ENCODE measurements at places on chromosomes 7 and 10. TPM values are rescaled to one million over a fixed set of nuclear protein-coding genes. Genes with fewer than 3 reads are reported as not detected.

- DNase-seq, result no peak
Observed at GRCh38 chr7:115984105-115984504, 46.5 kb downstream of the TFEC start.

DNA sequence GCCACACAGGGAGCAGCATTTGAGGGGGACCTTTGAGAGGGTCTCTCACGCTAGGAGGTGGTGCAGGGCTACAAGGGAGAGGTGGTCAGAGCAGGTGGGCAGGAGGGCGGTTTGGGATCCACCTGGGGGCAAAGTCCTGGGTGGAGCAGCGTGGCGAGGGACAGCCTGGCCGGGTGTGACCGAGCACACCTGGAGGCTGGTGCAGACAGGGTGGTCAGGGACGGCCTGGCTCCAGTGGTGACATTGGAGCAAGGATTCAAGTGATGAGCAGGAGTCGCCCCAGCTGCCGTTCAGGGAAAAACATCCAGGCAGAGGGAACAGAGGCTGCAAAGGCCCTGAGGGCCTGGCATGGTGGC, 36.0 kb downstream of the CLIP2 start:
- DNase-seq, result no peak

DNA sequence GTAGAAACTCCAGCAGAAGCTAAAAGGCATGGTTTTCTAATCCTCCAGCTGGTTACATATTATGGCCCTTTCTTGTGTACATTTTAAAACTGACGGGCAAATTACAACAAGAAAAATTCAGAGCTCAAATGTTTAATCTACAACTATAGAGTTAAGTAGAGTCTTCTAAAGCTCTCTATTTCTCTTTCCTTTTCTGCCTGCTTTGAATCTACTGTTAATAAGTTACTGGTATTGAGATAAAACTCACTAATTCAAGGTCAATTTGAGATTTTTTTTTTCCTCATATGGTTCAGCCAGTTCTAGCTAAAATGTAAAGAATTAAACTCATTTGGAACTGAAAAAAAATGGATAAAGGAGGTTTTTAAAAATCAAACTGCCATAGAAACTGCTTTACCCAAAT, 1.6 kb upstream of the PRSS37 start:
- no peak for DNase-seq

Gene CCDC172
- not detected for total RNA-seq

Gene AMPH
- total RNA-seq, result not detected

Gene ADO
- total RNA-seq, result 21.7 TPM

Gene FAM241B
- total RNA-seq, result 1.8 TPM

Gene ZNF727
- total RNA-seq, result 0.53 TPM

Gene FAM25C
- not detected for total RNA-seq

DNA sequence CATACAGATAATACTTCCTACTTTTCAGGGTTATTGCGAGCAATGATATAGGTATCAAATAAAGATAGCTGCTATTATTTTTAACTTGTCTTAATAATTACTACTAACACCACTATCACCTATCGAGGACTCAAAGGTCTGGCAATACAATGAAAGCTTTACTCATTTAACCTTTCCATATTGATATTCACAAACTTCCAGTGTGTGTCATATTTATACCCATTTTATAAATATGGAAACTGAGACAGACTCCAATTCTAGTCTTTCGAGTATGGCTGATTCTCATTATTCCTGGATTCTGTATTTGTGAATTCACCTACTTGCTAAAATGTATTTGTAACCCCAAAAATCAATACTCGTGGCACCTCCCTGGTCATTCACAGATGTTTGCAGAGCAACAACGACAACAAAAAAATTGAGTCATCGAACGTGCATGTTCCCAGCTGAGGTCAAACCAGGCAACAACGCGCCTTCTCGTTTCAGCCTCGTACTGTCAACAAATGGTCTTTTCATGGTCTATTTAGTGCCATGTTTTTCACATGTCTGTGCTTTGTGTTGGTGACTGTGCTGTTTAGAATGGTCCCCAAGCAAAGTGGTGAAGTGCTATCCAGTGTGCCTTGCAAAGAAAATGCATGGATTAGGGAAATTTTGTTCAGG, 51.7 kb downstream of the SMURF1 start:
- DNase-seq, result no peak

Gene ELOVL3
- not detected for total RNA-seq

Gene ASB10
- total RNA-seq, result not detected

- no peak for DNase-seq
Observed at GRCh38 chr7:158074896-158075632, 512.6 kb downstream of the PTPRN2 start.

DNA sequence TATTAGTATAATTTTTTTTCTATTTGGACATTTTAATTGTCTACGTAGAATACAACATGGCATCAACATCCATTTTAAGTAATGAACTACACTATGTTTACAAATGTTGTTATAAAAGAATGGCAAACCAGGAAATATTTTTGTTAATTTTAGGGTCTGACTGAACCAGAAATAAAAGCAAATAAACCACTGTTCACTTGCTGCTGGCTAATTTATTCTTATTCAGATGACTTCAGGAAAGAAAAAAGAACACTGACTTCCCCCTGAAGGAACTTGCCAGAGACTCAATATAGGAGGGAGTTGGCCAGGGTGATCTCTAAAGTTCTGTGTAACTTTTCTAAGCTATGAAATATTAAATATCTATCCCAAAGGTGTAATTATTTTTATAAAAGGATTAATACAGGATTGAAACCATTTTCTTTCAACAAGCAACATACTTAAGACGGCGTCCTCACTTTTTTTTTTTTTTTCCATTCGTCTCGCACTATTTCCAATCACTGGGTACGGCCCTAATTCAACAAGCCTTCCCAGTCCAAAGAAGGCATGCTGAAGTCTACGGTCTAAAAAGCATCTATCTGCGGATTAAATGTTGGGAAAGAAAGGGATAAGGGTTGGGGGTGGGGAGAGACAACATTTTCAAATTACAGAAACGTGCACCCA, 1.2 kb downstream of the USP6NL start:
- DNase-seq, result no peak

GRCh38 chr10:131663351-131663750, 237.5 kb upstream of the PPP2R2D start:
- DNase-seq, result no peak

Gene BZW2
- 47.2 TPM for total RNA-seq

Gene MYOZ1
- total RNA-seq, result not detected

DNA sequence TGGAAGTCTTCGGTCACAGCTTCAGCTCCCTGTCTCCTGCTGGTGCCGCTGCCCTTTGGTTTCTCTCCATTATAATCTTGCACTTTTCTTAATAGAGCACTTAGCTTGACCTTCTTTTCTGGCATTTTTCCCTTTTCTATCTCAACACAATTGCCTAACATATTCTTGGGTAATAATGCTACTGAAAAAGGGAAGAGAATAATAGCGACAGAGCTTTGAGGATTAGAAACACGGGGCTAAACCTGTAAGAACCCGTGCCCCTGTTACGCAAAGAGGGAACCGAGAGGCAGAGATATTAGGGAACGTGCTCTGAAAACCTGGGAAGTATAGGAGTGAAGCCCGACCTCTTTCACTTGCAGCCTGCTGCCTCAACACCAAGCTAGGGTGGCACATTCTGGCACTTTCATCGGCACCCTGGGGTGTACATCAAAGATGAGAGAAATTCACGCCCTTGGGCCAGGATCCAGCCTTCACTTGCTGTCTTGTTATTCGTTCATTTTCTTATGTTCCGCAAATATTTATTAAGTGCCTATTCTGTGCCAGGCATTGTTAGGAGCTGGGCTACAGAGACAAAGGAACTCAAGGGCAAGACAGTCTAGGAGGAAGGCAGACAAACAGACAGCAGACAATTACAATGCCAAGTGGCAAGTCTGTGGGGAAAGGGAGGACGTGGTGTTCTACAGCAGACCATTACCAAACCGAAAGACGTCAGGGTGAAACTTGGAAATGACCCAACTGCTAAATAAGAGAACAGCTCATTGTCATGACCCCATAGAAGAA, 33.0 kb upstream of the GALNTL5 start:
- DNase-seq, result no peak

- DNase-seq, result no peak
Observed at GRCh38 chr7:66013938-66014337, 31.9 kb upstream of the GUSB start.

GRCh38 chr10:123061865-123062264, 53.1 kb downstream of the ACADSB start:
- DNase-seq, result no peak

DNA sequence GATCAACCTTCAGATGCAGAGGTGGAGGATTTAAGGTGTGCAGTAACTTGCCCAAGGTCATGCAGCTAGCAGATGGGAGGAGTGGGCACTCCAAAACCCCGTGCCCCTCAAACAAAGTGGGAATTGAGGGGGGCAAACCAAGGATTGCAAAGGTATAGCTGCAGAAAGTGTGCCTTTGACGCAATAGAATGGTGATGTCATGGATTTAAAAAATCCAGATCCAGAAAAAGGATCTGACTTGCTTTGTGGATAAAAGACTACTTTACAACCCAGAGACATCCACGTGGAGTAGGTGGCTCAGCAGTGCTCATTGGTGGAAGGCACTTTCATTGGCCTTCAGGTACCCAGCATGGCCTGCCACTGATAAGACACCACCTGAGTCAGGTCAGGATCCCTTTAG, 15.7 kb upstream of the ADRB1 start:
- no peak for DNase-seq

DNA sequence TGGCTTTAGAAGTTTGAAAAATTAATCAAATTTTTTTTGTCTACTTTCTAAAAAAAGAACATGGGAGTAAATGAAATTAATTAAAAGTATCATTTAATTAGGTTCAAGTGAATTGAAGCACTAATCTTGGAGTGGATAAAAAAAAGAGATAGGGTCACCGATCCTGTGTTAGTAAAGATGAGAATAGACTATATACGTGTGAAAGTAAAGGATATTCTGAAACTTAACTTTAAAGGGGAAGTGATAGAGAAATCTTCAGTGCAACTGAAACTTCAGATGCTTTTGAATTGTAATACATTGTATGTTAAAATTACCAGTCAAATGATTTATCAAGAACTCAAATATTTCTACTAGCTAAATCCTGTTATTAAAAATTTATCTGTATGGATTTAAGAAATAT, 4.8 kb downstream of the NHLRC2 start:
- no peak for DNase-seq

Gene WASHC2A
- total RNA-seq, result 58.7 TPM

DNA sequence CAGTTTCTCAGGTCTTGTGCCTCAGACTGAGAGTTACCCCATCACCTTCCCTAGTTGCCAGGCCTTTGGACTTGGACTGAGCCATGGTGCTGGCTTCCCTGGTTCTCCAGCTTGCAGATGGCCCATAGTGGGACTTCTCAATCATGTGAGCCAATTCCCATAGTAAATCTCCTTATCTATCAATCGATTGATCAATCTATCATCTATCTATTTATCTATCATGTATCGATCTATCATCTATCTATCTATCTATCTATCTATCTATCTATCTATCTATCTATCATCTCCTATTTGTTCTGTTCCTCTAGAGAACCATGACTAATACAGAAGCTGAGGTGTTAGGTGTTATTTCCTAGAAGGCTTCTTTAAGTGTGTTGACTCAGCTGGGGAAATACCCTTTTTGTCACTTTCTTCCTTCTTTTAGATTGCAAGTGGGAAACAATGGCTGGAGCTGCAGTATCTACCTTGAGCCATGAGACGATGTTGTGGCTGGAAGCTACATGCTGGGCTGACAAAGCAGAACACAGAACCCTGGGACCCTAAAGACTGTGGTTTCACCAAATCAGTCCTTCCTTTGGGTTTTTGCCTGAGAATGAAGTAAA, 234.7 kb upstream of the GLI3 start:
- no peak for DNase-seq

Gene HDAC9
- 149 TPM for total RNA-seq

GRCh38 chr10:33822774-33823173, 488.3 kb upstream of the NRP1 start:
- no peak for DNase-seq

- no peak for DNase-seq
Observed at GRCh38 chr7:84735677-84736076, 451.2 kb downstream of the SEMA3D start.

DNA sequence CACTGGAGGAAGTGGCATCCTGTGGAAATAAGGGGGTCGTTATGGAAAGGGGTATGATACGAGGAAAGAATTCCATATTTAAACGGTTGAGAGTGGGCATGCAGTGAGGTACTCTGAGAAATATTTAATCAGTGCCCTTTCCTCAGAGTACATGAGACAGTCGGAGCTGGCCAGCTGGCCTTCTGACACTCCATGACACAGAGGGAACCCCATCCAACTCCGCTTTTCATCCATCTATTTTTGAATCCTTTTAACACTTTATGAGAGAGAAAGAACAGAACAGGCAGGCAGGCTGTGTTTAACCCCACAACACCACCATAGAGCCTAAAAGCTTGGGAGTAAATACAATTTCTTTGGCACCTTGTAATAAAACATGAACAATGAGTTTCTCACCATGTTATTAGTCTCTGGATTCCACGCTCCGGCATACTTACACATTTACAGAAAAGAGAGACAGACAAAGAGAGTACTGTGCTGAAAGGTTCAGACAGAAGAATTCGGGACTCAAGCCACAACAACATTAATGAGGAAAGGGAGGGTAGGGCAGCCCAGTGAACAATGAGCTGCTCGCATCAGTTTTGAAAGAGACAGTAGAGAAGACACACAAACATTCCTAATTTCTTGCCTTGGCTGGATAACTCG, 124.2 kb upstream of the PDLIM1 start:
- DNase-seq, result no peak

Gene ZNF804B
- total RNA-seq, result not detected

Gene GARIN1A
- total RNA-seq, result 1.2 TPM

Gene PSAP
- total RNA-seq, result 210 TPM

Gene OR9A2
- 0.56 TPM for total RNA-seq

DNA sequence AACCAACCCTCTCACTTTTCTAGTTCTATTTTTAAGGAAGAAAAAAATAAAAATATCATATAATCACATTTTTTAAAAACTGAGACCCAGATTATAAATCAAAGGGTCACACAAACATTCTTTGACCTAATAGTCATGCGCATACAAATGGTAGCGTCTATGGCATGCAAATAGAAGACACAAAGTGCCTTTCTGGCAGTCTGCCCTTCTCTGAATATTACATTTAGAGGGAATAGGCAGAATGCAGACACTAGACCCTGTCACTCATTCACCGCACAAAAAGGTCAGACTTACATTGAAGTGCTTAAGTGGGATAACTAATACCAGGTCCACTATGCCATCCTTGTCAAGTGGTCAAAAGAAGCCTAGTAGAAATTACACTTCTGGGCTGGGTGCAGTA, 26.5 kb upstream of the FHIP2A start:
- no peak for DNase-seq

GRCh38 chr10:133458710-133459453, 5.1 kb downstream of the SCART1 start:
- no peak for DNase-seq

Gene GPER1
- 3.0 TPM for total RNA-seq

DNA sequence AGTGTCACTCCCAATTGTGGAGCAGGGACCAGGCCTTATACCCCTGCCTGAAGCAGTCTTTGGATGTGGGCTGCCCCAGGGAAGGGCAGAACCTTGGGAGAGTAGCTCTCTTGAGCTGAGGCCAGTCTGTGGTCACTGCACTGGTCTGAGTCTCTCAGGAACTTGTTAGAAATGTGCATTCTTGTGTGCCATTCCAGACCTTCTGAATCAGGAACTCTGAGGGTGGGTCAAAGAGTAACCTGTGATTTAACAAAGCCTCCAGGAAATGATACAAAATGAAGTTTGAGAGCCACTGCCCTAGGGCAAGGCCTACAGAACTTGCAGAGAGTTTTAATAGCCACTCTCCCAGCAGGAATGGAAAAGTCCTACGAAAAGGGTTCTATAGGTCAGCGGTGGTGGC, 68.1 kb downstream of the LYZL1 start:
- DNase-seq, result no peak

Gene SEMA3C
- not detected for total RNA-seq

Measured in activated B cell treated with CpG ODN at 0.5 μM for 24 hours (primary cell).